ENCODE measurements at places on chromosomes 6 and 20.

DNA sequence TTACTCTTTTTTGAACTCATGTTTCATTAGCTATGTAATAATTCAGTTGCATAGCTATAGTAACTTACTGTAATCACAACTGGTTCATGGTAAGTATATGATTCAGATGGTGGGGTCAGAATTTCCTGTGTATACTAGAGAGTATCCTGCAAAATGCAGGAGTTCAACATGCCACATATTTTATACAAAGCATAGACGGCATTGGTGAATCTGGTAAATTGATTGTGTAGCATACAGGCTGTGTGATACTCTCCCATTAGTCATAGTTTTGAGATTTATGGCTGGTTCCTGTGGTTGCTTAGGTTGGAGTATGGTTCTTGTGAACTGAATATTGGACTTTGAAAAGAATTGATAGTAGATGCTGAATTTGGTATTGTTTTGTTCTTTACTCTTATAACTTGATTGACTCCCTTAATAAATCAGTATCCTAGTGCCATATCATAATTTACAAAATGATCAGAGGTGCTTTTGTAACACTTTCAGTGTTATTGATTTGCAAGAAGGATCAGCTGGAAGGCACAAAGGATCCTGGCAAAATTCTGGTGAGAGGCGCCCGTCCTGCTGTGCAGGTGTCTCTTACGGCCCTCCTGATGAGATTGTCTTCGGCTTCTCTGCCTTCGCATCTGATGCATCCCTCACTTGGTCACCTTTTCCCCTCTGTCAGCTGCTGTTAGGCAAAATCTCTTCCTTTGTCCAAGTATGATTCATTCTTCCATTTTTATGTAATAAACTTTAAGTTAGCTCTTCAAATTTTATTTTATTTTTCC is 22.6 kb downstream of the SNX9 start:
- DNase-seq: no peak

- no peak for DNase-seq
These were observed 1.6 kb upstream of the MED23 start for GRCh38 chr6:131629651-131630050.

DNA sequence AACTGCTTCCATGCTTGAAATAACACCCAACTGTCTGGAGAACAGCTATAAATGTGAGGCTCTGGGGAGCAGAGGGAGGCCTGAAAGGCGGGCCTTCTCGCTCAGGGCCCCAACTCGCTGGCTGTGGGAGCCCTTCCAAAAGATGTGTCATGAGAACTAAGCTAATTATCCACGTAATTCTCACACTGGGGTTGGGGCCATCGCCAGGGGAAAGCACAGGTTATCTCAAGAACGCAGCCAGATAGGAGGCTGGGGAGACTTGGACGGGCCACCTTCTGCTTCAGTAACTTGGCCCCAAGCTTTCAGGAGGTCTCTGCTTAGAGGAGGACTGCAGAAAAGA is 1.6 kb downstream of the PXDC1 start:
- DNase-seq: no peak

- no peak for DNase-seq
These were observed 9.3 kb upstream of the MAK start for GRCh38 chr6:10847684-10848083.

DNA sequence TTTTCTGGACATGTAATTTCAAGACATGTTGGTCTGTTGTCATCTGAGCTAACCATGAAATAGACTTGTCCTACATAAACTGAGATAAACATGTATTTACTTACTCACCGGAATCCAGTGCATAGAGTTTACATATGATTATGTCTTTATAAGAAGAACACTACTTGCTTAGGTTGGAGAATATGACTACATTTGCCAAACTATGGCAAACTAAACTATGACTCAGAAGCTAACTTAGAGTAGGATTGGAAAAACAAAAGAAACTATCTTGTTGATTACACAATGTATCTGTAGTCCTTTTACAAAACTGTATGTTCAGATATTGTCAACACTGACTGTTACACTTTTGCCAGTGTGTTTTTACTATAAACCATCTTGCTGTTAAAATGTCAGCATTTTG is 113.3 kb downstream of the CRYBG1 start:
- DNase-seq: no peak

GRCh38 chr6:156687789-156688619 is 89.2 kb upstream of the ARID1B start:
- peak; percentile 7 for DNase-seq

DNA sequence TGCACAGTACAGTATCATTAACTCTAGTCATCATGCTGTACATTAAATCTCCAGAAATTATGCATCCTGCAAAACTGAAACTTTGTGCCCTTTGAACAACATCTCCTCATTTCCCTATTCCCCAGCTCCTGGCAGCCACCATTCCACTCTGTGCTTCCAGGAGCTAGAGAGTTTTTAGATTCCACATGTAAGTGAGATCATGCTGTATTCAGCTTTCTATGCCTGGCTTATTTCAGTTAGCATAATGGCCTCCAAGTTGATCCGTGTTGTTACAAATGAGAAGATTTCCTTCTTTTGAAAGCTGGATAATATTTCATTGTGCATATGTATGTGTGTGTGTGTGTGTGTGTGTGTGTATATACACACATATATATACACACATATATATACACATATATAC is 86.9 kb upstream of the SLC24A3 start:
- DNase-seq: no peak

DNA sequence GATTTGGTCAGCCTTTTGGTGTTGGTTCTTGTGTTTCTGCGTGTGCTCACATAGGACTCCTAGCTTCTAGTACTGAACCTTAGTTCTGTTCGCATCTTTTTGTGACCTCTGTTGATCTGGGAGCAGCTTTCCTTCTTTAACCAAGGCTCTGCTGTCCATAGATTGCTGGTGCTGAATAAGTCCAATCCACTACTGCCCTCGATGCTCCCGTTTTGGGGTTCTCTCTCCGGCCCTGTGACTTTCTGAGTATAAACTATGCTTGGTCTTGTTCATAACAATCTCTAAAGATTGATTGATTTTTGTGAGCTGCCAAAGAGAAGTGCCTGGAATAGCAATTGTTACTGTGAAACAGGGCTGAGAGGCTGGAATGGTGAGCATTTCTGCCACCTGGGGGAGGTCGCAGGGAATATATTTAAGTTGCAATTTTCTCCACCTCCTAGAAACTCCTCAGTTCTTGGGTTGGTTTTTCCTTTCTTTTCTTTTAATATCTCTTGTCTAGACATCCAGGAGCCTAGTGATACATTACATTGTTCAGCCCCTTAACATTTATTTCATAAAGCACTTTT is 422.9 kb upstream of the CHD6 start:
- DNase-seq: no peak

DNA sequence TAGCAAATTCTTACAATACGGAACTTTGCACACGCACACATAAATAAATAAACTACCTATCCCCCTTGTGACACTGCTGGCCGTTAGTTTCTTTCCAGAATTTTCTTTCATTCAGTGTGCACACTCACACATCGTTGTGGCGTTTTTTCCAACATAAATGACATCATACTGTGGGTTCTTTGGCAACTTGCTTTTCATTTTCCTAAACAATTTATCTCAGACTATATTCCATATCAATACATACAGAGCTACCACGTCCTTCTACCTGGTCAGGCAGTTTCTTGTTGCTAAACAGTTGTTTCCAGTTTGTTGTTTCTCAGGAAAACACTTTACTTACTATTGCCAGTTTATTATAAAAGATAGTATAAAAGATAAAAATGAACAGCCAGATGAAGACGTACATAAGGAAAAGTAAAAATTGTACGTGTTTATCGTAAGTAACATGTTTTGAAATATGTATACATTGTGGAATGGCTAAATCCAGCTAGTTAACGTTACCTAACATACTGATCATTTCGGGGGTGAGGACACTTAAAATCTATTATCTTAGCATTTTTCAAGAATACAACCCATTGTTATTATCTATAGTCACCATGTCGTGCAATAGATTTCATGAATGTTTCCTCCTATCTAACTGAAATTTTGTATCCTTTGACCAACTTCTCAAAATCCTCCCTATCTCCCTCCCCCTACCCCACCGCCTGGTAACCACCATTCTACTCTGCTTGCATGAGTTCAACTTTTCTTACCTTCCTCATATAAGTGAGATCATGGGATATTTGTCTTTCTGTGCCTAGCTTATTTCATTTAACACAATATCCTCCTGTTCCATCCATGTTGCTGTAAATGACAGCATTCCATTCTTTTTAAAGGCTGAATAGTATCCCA is 1.2 kb upstream of the TP53RK start:
- DNase-seq: no peak

DNA sequence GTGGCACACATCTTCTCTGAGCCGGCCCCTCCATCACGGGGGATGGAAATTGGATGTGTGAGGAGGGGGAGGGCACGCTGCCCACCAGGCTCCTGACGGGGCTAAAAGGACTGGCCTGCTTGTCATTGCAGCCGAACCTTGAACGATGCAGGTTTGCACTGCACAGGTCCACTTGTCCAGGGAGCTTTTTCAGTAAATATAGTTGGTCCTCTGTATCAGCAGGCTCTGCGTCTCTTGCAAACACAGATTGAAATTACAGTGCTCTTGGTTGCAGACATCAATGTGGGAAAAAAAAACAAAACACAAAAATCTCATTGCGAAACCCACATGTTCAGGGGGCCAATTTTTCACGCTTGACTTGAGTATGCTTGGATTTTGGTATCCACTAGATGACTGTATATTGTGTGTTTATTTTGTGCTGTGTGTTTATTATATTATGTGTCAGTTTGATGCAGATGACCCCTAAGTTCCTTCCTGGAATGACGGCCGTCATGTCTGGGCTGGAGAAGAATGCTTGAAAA is 29.2 kb downstream of the ERMARD start:
- DNase-seq: no peak

GRCh38 chr6:43817192-43817591 is 47.2 kb downstream of the VEGFA start:
- peak; percentile 62 for DNase-seq

DNA sequence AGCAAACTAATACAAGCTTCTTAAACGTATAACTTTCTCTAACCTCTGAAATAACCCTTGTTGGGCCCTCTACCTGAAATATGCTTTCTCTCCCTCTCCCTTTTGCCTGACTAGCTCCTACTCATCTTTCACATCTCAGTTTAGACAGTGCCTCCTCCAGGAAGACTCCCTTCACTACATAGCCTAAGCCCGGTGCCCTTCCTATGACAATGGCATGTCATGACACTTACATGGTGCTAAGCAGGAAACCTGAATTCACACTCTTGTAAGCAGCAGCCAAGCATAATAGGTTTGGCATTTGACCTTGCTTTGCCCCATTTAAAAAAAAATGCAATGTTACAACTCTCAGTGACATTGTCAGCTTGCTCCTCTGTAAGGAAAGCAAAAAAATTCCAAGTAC is 33.1 kb upstream of the FBXL4 start:
- no peak for DNase-seq

DNA sequence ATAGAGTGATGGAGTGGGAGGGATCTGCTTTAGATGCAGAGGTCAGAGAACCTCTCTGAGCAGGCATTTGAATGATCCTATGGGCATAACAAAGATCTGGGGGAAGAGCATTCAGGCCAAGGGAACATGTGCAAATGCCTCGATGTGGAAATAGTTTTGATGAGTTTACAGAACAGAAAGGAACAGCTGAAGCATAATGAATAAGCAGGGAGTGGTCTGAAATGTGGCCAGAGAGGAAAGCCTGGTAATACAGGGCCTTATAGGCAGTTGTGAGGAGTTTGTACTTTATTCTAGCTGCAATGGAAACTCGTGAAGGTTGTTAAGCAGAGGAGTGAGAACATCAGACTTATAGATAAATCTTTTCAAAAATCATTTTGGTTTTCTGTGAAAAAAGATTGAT is 33.0 kb upstream of the ME1 start:
- DNase-seq: no peak

GRCh38 chr6:152952866-152953509 is 29.9 kb downstream of the FBXO5 start:
- peak; percentile 21 for DNase-seq

- DNase-seq: no peak
These were observed 86.7 kb downstream of the PACRG start for GRCh38 chr6:162814426-162814973.

DNA sequence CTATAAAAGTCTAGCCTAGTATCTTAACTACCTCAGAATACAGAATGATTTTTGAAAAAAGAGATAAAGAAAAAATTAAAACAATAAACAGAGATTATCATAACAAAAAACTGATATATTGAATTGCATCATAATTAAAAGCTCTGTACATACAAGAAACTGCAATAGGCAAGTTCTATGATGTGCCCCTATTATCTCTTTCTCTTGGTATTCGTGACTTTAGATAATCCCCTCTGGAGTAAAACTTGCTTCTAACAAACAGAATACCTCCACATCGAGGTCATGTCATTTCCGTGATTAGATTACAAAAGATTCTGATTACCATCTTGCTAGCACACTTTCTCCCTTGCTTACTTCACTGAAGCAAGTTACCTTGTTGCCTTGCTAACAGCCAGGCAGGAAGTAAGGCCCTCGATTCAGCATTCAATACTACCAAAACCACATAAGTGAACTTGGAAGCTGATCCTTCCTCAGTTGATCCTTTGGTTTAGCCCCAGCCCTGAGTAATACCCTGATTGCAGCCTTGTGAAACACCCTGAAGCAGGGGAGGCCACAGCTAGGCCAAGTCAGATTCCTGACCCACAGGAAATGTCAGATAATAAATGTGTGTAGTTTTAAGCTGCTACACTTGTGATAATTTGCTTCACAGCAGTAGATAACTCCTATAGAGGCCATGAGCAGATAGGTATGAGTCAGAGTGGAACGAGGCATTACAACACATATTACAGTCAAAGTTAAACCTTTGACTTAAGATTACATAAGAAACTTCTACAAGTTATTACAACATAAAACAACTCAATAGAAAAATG is 53.7 kb upstream of the TMX4 start:
- DNase-seq: no peak

GRCh38 chr6:40759264-40759663 is 172.1 kb upstream of the LRFN2 start:
- no peak for DNase-seq

GRCh38 chr6:47787620-47788497 is 6.0 kb downstream of the OPN5 start:
- DNase-seq: peak; percentile 48

- DNase-seq: no peak
These were observed 48.7 kb upstream of the ERVFRD-1 start for GRCh38 chr6:11160199-11160598.

- no peak for DNase-seq
These were observed 67.6 kb downstream of the SLC22A2 start for GRCh38 chr6:160190973-160191372.

DNA sequence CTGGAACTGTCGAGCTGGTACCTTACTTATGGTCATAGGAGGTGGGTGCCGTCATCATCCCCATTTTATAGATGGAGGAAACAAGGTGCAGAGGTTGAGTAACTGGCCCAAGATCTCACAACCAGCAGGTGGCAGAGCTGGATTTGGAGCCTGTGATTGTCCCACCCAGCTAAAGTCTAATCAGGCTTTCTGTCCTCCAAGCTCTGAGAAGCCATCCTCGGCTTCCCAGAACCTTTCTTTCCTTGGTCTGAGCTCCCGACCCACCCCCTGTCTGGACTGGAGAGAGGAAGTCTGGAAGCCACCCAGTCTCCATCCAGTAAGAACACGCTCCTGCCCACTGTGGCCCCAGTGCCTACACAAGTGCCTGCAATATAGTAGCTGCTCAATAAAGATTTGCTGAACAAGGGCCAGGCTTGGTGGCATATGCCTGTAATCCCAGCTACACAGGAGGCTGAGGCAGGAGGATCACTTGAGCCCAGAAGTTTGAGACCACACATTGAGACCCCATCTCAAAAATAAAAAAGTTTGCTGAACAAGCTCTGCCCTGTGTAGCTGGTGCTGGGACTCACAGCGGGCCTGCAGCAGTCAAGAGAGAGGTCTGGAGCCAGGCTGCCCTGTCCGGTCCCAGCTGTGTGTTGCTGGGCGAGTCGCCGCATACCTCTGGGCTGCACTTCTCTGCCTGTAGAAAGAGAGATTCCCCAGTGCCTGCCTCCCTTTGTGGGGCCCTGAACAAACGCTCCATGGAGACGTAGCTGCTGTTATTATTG is 32.5 kb upstream of the DLGAP4 start:
- peak; percentile 48 for DNase-seq

Data from SW480 (cell line).